Tongue (tissue), 3 donors: ENCODE measurements at places on chromosomes 5 and 9. TPM values are rescaled to one million over a fixed set of nuclear protein-coding genes. Genes with fewer than 3 reads are reported as not detected.

The SLCO4C1 gene
- total RNA-seq: 1.0 TPM

GRCh38 chr9:128627906-128628305 lies 28.7 kb downstream of the DYNC2I2 start:
- DNase-seq: no peak

The NUTM2G gene
- total RNA-seq: not detected

The IL9 gene
- total RNA-seq: not detected

The EIF4E1B gene
- total RNA-seq: not detected
